ENCODE measurements at places on chromosomes 4 and X.

DNA sequence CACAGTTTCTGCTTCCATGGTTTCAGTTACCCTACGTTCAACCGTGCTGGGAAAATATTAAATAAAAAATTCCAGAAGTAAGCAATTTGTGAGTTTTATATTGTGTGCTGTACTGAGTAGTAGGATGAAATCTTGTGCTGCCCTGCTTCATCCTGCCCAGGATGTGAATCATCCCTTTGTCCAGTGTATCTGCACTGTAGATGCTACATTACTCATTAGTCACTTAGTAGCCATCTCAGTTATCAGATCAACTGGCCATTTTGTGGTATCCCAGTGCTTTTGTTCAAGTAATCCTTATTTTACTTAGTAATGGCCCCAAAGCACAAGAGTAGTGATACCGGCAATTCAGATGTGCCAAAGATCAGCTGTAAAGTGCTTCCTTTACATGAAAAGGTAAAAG lies 97.9 kb downstream of the COX18 start:
- DNase-seq: no peak

DNA sequence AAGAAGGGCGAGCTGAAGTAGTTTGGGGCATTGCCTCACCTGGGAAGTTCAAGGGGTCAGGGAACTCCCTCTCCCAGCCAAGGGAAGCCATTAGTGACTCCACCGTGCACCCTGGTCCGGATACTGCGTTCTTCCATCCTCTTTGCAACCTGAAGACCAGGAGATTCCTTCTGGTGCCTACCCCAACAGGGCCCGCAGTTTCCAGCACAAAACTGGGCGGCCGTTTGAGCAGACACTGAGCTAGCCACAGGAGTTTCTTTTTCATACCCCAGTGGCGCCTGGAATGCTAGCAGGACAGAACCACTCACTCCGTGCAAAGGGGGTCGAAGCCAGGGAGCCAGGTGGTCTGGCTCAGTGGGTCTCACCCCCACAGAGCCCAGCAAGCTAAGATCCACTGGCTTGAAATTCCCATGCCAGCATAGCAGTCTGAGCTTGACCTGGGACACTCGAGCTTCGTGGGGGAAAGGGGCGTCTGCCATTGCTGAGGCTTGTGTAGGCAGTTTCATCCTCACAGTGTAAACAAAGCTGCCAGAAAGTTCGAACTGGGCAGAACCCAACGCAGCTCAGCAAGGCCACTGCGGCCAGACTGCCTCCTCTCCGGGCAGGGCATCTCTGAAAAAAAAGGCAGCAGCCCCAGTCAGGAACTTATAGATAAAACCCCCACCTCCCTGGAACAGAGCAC lies 1039.4 kb upstream of the IGFBP7 start:
- DNase-seq: no peak

- DNase-seq: no peak
Observed at GRCh38 chr4:94011190-94011589, 182.6 kb downstream of the ATOH1 start.

DNA sequence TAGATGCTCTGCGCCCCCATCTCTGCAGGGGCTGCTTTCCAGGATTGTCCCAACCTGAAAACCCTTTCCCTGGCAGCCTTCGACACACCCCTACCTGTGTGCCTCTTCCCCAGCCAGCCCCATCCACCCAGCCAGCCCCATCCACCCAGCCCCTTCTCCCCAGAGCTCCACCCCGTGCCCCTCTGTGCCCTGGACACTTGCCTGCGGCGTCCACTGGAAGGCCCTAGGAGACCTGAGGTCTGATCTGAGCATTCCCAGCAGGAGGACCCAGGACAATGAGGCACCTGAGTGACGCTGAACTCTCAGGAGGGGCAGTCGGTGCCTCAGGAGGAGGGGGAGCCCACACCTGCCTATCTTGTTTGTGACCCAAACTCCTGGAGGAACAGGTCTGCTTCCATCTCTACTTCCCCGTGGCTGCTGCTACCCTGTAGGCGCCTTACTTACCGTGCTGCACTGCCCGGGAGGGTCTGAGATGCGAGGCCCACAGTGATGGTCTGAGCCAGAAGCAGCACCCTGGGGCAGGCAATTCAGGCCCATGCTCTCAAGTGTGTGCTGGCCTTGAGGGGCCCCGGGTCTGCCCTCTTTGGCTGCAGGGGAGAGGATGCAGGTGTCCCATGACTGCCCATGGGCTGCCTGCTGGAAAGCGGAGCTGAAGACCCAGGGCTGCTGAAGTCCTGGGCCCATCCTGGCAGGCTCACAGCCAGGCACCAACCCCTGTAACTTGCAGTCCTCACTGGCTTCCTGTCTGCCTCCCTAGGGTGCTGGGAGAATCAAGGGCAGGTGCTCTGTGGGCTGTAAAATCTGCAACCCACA lies 4.9 kb downstream of the LRPAP1 start:
- DNase-seq: peak; percentile 1

GRCh38 chrX:53795576-53795975 lies 109.1 kb upstream of the HUWE1 start:
- no peak for DNase-seq

GRCh38 chrX:140038842-140039241 lies 73.5 kb upstream of the CXorf66 start:
- no peak for DNase-seq

DNA sequence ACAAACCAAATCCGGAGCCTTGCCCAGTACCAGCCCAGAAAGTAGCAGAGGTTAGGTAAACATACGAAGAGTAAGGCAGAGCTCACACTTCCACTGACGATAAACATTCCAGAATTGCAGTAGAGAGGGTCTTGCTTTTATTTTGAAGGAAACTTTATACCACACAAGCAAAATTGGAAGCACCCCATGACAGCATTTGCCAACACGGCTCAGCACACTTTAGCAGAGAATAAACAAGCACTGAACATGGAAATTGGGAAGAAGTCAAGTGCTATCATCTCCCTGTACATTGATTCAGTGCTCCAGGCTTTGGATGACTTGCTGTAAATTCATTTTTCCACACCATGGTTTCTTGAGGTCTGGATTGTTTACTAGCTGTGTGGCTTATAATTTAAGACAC lies 160.7 kb upstream of the FAM47C start:
- DNase-seq: no peak

- no peak for DNase-seq
Observed at GRCh38 chr4:167359711-167360110, 125.4 kb upstream of the SPOCK3 start.

DNA sequence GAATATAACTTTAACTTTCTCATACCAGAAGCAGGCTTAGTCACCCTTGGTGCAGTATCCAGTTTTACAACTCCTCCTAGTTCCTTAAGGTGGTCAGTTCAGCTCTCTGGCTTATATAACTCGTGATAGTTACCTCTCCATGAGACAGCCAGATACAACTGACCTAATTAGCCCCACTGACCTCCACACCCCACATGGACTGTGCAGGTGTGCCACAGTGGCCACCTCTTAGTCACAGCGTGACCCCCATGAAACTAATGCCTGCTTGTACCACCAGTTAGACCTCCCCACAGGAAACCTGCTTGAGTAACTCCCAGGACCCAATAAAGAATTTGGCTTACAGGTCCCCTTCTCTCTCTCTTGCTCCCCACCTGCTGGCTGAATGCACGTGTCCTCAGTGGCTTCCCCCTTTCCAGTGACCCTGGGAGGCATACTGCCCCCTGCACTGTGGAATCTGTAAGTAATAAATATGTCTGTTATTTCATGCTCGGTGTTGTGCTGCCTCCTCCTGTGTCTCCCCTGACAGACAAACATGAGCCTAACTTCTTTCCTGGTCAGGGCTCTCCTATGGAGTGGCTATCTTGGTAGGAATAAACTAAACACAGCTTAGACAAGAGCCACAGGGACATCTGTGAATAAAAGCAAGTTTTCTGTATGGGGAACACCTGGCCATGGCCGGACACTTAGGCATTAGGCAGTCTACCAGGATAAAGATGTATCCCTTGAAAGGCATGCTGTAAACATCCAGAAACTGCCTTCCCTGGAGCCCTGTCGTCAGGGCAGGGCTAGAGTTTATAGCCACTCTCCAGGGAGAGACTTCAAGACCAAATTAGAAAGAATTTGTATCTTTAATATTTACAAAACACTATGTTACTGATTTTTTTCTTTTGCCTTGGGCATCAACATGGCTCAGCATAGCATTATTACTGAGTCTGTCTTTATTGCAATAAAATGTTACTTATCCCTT lies 209.7 kb upstream of the BOD1L1 start:
- no peak for DNase-seq

DNA sequence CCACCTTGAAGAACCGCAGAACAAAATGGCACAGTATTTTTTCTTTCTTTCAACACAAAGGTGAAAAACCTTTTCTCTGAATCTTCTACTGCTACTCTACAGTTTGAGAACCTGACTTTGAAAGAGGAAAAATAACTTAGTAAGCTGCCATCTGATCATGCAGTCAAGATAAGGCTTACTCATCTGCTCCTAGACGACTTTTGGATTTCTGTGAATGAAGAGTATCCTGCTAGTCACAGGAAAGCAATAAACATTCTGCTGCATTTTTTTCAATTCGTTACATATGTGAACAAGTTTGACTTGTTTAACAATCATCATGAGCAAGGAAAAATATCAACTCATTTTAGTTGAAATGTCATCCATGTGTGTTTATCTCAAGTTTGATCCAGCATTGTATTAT lies 25.2 kb downstream of the TIGD2 start:
- no peak for DNase-seq

GRCh38 chrX:136215559-136215958 lies 35.6 kb downstream of the MAP7D3 start:
- DNase-seq: no peak

DNA sequence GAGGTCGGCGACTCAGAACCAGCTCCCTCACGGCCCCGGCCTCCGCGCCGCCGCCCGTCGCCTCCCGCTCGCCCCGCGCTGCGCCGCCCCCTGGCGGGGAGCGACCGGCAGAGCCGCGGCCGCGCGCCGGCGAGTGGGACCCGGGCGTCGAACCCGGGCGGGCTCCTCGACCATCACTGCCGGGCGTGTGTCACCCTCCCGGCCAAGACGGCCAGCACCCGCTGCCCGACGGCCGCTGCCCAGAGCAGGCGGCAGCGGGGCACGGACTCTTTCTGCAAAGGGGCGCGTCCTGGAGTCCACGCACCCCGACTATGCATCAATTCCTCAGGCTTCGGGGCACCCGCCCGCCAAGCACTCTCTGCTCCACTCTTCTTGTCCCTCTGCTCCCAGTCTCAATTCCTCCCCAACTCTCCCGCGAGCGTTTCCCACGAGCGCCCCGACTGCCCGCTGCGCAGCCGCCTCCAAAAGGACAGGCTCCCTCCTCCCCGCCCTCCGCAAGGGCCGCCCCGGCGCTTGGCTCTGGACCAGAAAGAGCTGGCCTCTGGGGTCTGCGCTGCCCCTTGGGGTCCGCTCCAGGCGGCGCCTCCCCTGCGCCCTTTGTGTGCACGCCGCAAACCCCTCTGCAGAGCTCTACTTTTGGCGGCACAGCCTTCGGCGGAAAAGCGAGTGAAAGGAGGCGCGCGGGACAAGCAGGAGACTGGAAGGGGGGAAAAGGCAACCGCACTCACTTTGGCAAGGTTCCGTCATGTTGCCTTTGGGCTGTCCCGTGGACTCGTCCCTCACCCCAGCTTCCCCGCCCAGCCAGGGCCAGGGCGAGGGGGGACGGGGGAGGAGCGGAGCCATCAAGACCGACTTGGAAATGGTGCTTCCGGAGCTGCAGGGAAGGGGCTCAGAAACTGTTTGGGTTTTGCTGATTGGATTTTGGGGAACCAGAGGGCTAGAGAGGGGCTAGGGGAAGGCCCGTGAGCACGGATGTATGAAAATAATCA lies 1.0 kb downstream of the PDE5A start:
- DNase-seq: peak; percentile 53

- DNase-seq: no peak
Observed at GRCh38 chr4:119841361-119841760, 212.8 kb upstream of the PDE5A start.

- DNase-seq: no peak
Observed at GRCh38 chrX:36950495-36951253, 57.5 kb upstream of the FAM47C start.

- no peak for DNase-seq
Observed at GRCh38 chr4:61772126-61772525, 572.0 kb downstream of the ADGRL3 start.

DNA sequence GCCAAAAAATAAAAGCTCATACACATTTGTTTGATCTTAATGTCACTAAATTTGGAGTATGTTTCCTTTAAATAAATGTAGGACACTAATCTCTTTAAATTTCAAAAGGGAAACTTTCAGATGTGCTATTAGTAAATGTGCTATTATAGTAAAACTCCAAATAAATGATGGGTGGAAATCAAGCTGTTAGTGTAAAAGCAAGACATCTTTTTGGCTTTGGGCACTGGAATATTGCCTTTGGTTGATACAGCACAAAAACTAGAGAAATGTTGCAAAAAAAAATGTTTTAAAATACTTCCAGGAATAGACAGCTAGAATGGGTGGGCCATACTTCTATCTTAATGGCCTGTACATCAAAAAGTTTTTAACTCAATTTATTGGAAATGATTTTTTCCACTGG lies 151.6 kb downstream of the FBXO8 start:
- no peak for DNase-seq

GRCh38 chrX:154661170-154661569 lies 7.8 kb upstream of the CTAG2 start:
- no peak for DNase-seq

GRCh38 chrX:9847071-9847470 lies 60.8 kb downstream of the SHROOM2 start:
- DNase-seq: no peak

- DNase-seq: no peak
Observed at GRCh38 chr4:74223801-74224200, 65.9 kb downstream of the MTHFD2L start.

- DNase-seq: no peak
Observed at GRCh38 chr4:64774626-64775025, 365.4 kb upstream of the TECRL start.

DNA sequence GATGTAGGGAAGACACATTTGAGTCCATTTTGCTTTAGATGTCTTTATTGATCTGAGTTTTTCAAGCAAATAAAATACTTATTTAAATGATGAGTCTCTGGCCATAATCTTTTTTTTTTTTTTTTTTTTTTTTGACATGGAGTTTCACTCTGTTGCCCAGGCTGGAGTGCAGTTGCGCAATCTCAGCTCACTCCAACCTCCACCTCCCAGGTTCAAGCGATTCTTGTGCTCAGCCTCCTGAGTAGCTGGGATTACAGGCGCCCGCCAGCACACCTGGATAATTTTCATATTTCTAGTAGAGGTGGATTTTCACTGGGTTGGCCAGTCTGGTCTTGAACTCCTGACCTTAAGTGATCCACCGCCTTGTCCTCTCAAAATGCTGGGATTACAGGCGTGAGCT lies 194.5 kb upstream of the MAD2L1 start:
- DNase-seq: no peak

GRCh38 chrX:43718546-43718945 lies 62.4 kb downstream of the MAOA start:
- no peak for DNase-seq

- no peak for DNase-seq
Observed at GRCh38 chrX:20974326-20974725, 399.9 kb upstream of the CNKSR2 start.

Data from CD8-positive, alpha-beta T cell (primary cell).